ENCODE measurements at places on chromosomes 1 and 21.

DNA sequence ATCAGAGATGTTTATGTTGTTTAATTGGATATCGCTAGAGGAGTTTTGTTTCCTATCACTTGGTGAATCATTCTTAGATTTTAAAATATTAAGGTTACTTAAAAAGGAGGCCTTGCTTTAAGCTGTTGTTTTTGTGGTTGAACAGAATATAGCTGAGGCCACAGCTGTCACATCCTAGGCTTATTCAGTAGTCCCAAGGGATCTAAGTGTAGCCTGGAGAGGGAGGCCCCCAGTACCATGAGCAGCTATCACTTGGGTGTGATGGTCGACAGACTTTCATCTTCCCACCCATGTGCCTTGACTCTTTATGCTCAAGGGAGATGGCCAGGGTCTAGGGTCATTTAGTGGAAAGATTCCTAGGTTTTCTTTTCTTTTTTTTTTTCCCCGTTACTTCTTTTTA, 278.7 kb downstream of the HHAT start:
- DNase-seq: no peak

GRCh38 chr1:101205457-101205856, 31.4 kb upstream of the S1PR1 start:
- DNase-seq: no peak

DNA sequence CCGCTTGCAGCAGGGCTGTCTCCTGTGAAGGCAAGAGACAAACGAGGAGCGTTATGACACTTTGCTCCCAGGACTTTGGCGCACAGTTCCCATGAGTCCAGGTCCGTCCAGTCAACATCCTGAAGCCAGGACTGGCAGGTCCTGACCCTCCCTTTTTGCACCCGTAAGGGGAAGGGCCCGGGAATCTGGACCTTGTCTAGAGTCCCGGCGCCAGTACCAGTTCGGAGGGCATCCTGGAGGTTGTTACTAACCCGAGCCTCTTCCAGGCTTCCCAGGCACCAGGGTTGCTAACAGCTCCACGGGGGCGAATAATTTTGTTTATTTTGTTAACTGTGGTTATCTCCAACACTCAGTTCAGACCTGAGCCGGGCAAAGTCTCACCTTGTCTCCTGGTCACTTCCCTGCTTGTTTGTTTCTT, 682 bp upstream of the RWDD3 start:
- DNase-seq: no peak

GRCh38 chr1:233629305-233629935, 15.5 kb downstream of the KCNK1 start:
- DNase-seq: no peak
